DMS 273 treated with DMSO at 0.1 percent for 48 hours (cell line): ENCODE measurements at places on chromosomes 3 and 15.

DNA sequence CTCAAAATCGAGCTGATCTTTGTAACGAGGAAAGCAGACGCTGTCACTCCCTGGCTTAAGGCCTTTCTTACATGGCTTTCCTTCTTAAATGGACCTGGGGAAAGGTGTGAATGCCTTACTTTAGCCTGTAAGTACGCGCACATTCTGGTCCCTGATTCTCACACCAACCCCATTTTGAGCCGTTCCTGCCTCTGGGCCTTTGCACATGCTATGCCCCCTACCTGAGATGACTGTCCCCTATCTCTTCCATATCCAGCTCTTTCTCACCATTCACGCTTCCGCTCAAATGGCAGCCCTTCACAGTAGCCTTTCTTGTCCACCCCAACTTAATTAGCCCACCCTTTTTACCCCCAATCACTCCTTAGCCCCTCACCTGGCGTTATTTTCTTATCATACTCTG lies 496.7 kb downstream of the SHQ1 start:
- no peak for DNase-seq

GRCh38 chr15:45169608-45170480 lies 17.9 kb downstream of the SHF start:
- DNase-seq, result peak; percentile 42

GRCh38 chr3:133856316-133856715 lies 39.4 kb downstream of the RAB6B start:
- DNase-seq, result no peak

DNA sequence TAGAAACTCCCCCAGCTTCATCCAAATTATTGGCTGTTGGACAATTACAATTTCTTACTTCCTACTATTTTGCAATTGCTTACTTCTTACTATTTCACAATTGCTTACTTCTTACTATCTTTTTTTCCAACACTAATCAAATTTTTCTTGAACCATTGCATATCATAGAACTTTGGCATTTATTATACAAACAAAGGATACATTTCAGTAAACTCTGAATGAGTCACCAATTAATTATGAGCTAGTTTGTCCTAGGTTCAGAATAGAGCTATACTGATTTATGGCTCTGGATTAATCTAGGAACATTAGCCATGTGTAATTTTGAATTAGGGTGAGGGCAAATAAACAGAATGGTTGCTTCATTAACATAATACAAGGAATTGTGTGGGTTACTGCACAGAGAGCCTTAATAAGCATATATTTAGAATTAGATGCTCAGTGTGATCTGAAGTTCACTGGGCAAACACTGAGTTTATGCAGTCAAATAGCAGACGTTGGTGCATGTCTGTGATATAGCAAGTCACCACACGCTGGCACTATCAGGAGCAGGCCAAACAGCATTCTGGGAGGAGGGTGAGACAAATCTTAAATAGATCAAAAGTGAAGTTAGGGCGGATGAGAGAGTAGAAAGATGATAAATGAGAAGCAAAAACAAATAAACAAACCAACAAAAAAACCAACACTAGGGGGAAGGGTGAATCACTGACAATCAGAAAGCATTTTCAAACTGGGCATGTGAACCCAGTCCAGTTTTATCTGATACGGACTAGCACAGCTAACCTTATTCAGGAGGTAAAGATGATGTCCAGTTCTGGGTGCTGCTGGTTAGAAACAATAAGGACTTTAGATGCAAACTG lies 21.5 kb downstream of the GABRR3 start:
- no peak for DNase-seq

GRCh38 chr3:195238586-195239118 lies 32.3 kb downstream of the XXYLT1 start:
- no peak for DNase-seq

GRCh38 chr3:144645300-144645699 lies 673.7 kb downstream of the DIPK2A start:
- no peak for DNase-seq

- no peak for DNase-seq
Observed at GRCh38 chr15:74316141-74316540, 51.3 kb downstream of the CYP11A1 start.

GRCh38 chr3:128152419-128153155 lies 694 bp upstream of the EEFSEC start:
- no peak for DNase-seq

GRCh38 chr3:168925568-168925967 lies 737.9 kb downstream of the MECOM start:
- no peak for DNase-seq

DNA sequence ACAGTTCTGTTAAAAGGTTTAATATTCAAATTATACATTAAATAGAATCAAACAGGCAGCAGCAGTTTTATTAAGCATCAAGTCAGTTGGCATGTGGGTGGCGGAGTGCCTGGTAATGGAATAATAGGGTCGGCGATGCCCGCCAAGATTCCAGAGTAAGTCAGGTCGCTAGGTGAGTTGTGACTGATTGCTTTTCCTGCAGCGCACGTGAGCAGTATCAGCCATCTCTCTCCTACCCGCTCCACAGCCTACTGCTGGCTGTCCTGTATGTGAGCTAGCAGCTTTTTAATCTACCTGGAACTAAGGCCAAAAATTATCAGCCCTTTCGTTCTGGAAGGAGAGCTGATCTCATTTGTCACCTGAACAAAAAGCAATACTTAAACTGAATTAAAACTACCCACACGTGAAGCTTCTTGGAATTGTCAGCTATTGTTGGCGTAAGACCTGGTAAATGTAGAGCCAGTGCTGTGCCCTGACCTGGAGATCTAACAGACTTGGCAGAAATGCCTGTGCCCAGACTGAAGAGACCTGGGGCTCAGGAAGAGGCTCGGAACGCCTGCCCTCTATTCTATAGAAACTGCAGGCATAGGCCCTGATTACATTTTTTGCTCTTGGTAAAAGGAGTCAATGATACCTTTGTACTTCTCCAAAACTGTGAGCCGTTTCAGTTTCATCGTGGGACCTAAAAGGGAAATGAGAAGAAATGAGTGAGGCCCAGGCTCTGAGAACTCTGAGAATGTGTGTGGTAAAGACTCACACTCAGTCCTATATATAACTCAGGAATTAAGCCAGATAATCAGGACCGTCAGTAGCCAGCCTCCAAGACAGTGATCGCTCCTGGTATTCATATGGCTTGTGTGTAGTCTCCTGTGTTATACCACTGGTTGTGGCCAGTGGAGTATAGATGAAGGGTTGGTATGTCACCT lies 21.9 kb downstream of the IDH3A start:
- DNase-seq, result no peak

DNA sequence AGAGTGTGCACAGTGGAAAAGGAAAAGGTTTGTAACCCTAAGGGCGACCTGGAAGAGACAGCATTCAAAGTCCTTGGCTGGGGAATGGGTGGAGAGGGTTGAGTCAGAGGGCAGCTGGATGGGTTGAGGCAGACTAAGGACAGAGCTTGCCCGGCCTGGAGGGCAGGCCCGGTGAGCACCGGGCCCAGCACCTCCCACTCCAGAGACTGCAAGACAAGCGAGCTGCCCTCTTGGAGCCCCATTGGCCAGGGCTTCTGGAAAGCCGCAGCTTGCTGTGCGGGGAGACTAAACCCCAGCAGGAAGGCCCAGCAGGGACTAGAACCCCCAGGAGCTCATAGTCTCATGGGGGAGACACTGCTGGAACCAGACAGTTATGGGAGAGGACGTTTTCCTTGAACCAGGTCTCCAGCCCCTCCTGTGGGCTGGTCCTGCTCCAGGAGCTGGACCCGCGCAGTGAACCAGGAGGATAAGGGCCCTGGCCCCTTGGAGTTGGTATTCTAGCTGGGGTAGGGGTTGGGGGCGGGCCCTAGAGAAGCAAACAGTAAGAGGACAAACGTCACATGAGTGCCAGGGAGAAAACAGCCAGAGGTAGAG lies 59.1 kb downstream of the RGMA start:
- no peak for DNase-seq

- no peak for DNase-seq
Observed at GRCh38 chr3:126377211-126377610, 17.5 kb upstream of the CFAP100 start.

GRCh38 chr3:51501833-51502561 lies 2.2 kb upstream of the DCAF1 start:
- peak; percentile 11 for DNase-seq

DNA sequence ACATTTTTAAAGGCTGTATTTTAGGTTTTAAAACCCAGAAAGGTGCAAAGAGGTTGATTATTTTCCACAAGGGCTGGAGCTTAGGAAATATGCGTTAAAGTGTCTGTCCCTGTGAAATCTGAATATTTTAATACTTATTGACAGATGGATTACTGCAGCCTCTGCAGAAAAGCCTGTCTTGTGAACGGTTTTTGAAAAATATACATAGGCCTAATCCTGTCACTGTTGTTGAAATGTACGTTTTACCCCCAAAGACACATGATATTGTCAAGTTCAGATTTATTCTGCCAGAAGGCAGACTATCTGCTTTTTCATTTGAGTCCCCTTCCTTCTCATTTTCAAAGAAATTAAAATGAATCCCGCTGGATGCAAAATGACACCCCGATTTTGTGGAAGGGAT lies 2.2 kb upstream of the BCL6 start:
- DNase-seq, result no peak

GRCh38 chr15:27454281-27455075 lies 483.5 kb downstream of the GABRG3 start:
- DNase-seq, result no peak

GRCh38 chr3:115667738-115668065 lies 44.4 kb downstream of the GAP43 start:
- DNase-seq, result no peak

DNA sequence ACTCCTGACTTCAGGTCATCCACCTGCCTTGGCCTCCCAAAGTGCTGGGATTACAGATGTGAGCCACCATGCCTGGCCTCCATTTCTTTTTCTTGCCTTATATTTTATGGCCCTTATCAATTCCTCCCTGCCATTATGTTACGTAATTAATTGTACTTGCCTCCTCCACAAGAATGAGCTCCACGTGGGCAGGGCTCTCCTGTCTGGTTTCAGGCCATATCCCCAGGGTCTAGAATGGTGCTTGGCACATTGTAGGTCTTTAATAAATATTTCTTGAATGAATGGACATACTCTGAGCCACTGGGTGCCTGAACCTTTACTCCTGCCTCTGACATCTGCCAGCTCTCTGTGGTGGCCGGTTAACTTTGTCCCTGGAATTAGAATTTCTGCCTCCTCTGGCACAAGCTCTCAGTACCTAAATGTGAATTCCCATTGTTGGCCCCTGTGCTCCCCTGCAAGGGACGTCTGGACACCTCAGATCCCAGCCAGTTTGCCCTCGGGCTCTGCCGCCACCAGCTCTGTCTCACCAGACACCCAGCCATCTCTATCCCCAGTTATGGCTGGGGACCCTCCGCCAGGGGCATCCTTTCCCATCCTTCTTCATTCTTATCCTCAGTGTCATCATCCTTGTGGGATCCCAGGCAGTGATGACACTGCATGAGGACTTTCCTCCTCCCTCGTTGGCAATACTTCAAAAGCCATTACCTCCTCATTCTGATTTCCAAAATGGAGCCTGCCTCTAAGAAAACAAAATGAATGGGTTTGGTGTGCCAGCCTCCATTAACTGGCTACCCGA lies 165.6 kb upstream of the SMAD3 start:
- no peak for DNase-seq
